ENCODE measurements at places on chromosomes 2 and 18.

- DNase-seq = no peak
Observed at GRCh38 chr2:142750858-142751257, 126.6 kb upstream of the KYNU start.

GRCh38 chr2:236176417-236176816, 8.2 kb upstream of the GBX2 start:
- no peak for DNase-seq

DNA sequence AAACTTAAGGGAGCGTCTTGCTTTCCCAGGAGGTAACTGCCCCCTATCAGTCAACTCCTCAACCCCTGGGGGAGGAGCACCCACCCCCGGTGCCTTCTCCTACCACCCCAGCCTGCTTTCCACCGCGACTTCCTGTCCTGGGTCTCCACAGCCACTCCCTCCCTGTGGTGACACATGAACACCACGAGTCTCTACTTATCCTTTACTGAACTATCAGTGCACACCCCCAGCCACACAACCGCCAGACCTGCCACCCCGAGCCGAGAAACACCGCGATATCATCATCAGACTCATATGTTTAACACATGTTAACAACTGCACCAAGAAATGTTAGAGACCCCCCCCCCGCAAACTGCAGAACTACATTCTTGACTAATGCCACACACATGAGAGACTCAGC, 43.3 kb downstream of the LONRF2 start:
- no peak for DNase-seq

DNA sequence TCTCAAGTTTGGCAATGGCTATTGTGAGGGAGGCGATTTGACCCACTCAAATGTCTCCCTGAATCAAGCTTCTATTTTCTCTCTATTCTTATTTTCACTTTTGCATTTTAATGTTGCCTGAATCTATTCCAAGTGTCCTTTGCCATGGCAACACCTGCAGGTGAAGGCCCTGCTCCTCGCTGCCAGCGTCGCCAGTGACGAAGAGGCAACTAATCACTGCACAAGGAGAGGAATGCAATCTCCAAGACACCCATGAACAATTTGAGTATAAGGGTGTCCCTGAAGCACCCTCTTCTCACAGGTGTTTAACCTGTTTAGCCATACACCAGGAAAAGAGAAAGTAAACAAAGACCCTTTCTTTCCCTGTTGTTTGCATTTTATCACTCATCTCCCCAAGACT, 165.6 kb upstream of the VRK2 start:
- DNase-seq = no peak

GRCh38 chr2:151508519-151508918, 98.8 kb downstream of the RIF1 start:
- no peak for DNase-seq

GRCh38 chr2:7278984-7279383, 361.8 kb downstream of the RNF144A start:
- DNase-seq = no peak

GRCh38 chr2:43276266-43276941, 50.0 kb upstream of the ZFP36L2 start:
- no peak for DNase-seq

- no peak for DNase-seq
Observed at GRCh38 chr2:208042041-208042440, 16.7 kb upstream of the PLEKHM3 start.

- DNase-seq = no peak
Observed at GRCh38 chr2:20365249-20365817, 14.7 kb upstream of the PUM2 start.

GRCh38 chr2:198517976-198518375, 713.6 kb downstream of the PLCL1 start:
- DNase-seq = no peak

GRCh38 chr2:162256591-162256991, 13.3 kb upstream of the FAP start:
- no peak for DNase-seq

DNA sequence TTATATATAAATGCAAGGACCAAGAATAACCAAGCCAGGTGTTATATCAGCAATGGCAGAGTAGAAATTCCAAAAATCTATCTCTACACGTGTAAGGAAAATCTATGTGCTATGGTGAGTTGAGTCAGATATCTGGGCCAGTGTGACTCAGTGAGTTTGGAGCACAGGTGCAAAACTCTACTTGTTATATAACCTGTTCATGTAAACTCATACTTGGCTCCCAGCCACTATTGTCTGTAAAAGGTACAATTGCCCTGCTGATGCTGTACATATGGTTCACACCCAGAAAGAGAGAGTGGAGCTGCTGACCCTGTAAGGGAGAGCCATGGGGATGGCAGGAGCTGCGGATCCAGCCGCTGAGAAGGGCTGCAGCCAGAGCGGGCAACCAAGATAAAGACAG, 112.0 kb downstream of the TRABD2A start:
- DNase-seq = no peak

DNA sequence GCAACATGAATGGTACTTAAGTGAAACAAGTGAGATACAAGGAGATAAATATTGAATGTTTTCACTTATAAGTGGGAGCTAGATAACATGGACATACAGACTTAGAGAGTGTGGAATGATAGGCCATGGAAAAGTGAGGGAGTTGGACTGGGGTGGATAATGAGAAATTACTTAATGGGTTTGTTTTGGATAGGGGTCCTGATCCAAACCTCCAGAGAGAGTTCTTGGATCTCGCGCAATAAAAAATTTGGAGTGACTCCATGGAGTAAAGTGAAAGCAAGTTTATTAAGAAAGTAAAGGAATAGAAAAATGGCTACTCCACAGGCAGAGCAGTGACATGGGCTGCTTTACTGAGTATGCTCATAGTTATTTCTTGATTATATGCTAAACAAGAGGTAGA, 508.9 kb downstream of the CNTNAP5 start:
- no peak for DNase-seq

DNA sequence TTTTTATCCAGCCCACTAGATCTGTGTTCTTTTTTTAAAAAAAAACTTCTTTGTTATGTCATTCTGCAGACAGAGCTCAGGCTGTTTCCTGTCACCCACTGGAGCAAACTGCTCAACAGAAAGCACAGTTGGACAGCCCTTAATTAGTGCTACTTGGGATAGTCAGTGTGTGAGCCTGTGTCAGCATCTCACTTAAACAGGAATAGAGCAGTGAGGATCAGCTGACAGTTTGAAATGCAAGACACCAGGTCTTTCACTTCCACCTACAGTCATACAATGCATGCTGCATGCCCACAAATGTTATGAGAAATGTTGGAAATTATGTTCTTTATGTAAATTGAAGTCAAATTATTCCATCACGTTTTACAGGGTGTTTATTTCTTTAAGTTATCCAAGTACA, 174.9 kb downstream of the NR4A2 start:
- DNase-seq = no peak

DNA sequence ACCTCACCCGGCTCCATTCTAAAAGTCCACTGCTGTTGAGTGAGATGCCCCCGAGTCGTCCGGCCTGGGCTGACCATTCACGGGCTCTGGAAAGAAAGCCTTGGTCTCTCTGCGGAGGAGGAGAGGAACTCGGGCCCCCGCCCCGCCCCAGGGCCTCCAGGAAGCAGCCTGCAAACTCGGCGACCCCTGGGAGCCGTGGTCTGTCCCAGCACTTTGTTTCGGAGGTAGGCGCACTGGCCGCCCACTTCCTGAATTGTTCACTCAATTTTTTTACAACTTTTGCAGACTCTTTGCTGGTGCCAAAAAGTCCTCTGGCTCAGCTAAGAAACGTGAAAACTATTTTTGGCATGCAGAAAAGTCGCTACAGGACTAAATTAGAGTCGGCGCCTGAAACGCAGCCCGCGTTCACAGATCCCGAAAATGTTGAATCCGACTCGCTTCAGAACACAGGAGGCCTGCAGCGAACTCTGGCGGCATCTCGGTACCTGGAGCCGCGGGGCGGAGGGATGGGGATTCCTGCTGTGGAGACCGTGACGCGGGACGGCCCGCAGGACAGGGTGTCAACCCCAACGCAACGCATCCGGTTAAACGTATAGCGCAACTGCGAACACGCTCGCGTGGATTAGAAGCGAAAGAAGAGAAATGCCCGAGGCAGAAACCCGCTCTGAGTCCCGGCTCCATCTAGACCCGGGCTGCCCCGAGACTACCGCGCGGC, 1.5 kb downstream of the PXDN start:
- DNase-seq = no peak

DNA sequence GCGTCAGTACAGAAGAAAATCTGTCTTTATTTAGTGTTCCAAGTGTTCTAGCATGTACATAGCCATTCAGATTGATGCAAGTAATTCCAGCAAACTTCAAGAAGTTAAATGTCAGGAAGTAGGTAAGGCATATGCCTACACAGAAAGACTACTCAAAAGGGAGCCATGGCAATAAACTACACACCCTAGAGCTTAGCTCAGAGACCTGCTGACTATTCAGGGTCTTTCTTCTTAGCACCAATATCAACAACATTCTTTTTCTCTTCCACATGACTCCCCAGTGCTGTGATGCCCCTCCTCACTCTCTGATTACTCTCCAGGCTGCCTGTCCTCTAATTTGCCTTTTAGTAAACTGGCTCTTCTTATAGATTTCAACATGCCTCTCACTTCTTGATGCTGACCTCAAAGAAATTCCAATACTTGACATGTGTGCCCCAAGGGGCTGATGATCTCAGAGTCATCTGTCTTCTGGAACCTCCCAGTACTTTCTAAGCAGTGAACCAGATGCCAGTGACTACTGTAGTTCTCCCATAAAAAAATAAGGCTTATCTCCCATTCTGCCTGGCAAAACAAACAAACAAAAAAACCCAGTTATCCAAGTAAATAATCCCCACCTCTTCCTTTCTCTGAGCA, 909.2 kb upstream of the FANCL start:
- DNase-seq = no peak

DNA sequence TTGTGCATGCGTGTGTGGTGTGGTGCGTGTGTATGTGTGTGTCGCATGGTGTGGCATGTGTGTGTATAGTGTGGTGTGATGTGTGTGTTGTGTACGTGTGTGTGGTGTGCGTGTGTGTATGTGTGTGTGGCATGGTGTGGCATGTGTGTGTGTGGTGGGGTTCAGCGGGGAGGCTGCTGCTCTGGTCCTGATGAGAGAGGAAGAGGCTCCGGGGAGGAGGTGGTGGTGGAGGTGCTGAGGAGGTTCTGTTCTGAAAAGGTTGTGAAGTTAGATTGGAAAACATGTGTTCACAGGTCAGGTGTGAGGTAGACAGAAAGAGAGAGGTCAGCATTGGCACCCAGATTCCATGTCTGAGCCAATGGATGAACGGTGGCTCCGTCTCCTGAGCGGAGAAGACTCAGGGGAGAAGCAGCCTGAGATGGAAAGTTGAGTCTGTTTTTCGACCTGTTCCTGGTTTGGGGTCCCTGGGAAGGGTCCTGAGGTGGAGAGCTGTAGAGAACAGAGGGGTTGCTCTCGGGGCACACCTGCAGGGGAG, 67.2 kb upstream of the HDAC4 start:
- no peak for DNase-seq

DNA sequence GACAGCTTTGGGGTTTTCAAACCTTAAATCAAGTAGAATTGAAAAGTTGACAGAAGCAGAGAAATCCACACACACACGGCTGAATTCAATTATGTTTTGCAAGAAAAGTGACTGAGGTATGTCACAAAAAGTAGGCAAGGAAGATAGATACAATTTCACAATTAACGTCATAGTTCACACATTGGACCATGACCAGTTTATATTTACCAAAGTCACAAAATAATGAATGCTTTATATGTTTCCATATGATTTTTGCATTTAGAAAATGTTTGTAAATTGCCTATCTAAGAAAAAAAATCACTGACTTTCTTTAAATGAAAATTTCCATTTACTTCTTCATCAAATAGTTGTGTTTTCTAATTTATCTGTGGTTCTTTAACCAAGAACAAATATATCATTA, 29.4 kb upstream of the ZNF516 start:
- DNase-seq = no peak

DNA sequence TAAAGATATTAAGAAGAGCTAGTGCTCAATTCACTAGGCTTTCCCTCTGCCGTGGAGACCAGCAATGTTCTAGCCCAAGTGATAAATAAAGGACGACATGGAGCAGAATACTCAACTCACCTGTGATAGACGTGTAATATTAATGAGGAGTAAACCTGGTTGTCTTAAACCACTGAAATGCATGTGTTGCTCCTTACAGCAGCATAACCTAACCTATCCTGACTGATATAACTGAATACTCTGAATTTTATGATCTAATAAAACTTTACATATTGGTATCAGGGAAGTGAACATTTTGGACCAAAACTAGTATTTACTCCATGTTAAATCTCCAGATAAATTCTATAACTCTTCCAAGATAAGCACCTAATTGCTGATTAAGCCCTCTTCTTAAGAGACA, 531.0 kb downstream of the METTL4 start:
- no peak for DNase-seq

- no peak for DNase-seq
Observed at GRCh38 chr2:235665661-235666212, 171.9 kb downstream of the AGAP1 start.

GRCh38 chr2:43333101-43333655, 106.8 kb upstream of the ZFP36L2 start:
- no peak for DNase-seq

- no peak for DNase-seq
Observed at GRCh38 chr2:129347486-129348217, 631.8 kb upstream of the RAB6C start.

DNA sequence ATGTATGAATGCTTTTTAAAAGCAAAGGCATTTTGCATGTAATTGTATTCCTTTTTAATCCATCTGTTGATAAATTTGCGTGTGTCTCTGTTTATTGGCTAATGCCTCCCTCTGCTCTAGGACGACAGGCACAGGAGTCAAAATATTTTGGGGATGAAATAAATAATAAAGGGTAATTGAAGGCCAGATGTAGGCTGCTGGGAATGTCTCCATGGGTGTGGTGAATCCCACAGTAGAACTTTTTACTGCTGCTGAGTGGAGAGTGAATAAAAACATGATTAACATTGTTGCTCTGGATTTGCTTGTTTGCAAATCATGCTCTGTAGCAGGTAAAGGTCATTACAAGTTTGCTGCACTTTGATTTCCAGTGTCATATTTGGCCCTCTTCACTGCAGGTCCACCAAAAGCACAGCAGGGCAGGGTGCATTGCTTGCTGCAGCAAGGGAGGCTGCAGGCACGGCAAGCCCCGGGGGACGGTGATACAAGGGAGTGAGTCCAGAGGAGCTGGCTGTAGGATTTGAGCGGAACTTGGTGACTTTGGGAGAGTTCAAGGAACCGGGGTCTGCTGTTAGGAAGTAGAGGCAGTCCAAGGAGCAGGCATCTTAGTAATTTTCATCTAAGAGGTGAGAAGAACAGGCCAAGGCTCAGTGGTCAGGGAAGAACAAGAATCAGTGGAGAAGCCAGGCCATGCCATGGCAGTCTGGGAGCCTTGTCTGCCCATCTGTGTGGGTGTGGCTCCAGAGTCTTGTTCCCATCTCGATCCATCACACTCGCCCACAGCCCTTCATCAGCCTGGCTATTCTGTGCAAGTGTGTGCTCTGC, 201.5 kb upstream of the RAB6C start:
- no peak for DNase-seq

DNA sequence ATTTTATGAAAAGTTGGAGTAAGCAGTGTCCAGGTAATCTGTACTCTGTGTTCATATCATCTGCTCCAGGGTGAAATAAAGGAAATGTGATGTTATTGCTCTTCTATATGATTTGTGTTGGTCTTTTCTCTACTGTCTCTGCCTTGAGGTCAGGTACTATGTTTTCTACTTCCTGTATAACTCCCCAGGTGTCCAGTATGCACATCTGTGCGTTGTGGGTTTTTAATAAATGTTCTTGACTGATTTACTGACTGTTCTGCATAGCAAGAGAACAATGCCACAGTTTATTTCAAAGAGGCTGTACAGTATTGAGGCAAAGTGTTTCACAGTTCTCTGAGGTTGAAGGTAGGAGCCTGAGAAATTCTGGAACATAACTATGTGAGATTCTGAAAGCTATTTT, 89.7 kb downstream of the BABAM2 start:
- no peak for DNase-seq

- no peak for DNase-seq
Observed at GRCh38 chr2:42789751-42790150, 2.6 kb downstream of the HAAO start.
